ENCODE measurements at places on chromosomes 1 and 21. TPM values are rescaled to one million over a fixed set of nuclear protein-coding genes. Genes with fewer than 3 reads are reported as not detected.

DNA sequence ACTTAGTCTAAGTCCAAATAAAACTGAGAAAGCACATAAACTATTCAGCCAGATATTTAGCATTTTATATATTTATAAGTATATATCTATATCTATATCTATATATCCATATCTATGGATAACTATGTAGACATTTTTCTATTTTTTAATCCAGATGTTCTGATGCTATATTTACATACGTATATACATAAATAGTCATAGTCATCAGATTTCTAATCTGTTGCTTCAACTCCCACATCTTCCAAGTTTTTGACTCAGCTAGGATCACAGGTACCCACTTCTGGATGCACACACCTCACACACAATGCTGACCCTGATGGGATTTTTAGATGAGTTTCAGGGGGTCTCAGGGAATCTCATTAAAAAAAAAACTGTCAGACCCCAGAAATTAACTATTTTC lies 52.2 kb upstream of the ZC3H11B start:
- no peaks in the 10 kb centered on the region for H3K36me3 ChIP-seq
- H3K4me3 ChIP-seq: no peak overlapping the region
- no peak for DNase-seq
- no peaks in the 10 kb centered on the region for H3K4me1 ChIP-seq

GRCh38 chr1:68459091-68459490 lies 9.3 kb upstream of the RPE65 start:
- no peaks in the 10 kb centered on the region for H3K4me1 ChIP-seq
- no peaks in the 10 kb centered on the region for H3K36me3 ChIP-seq
- H3K27ac ChIP-seq: no peak overlapping the region
- no peaks in the 10 kb centered on the region for H3K27me3 ChIP-seq

Gene CNR2
- total RNA-seq: not detected

DNA sequence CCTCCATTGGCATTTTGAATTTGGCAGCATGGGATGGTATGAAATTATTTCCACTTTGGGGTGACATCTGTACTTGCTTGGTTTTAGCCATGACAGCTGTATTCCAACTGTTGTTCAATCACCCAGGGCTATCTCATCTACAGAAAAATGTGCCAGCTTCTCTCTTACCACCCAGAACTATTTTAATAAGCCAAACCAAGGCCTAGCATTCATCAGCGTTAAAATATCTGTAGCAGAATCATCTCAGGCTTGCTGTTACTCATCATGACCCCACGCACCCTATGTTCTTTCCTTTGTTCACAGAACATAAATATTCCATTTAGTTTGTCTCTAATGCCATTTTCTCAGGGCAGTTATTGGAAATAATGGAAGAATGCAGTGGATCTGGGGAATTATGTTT lies 49.8 kb downstream of the GIPC2 start:
- H3K4me1 ChIP-seq: no peaks in the 10 kb centered on the region
- H3K27me3 ChIP-seq: no peaks in the 10 kb centered on the region
- H3K36me3 ChIP-seq: no peaks in the 10 kb centered on the region
- H3K4me3 ChIP-seq: no peak overlapping the region
- DNase-seq: no peak

GRCh38 chr1:56416495-56416894 lies 162.9 kb downstream of the PLPP3 start:
- no peaks in the 10 kb centered on the region for H3K4me1 ChIP-seq
- no peak overlapping the region for H3K27ac ChIP-seq
- H3K27me3 ChIP-seq: no peaks in the 10 kb centered on the region
- H3K36me3 ChIP-seq: no peaks in the 10 kb centered on the region
- no peak overlapping the region for H3K4me3 ChIP-seq

Gene PRRX1
- total RNA-seq: 48.3 TPM

Measured in gastrocnemius medialis (tissue), 4 donors.